CD4-positive, alpha-beta T cell treated with Interleukin-4 for 1 hour (primary cell): ENCODE measurements at places on chromosomes 11 and 22.

DNA sequence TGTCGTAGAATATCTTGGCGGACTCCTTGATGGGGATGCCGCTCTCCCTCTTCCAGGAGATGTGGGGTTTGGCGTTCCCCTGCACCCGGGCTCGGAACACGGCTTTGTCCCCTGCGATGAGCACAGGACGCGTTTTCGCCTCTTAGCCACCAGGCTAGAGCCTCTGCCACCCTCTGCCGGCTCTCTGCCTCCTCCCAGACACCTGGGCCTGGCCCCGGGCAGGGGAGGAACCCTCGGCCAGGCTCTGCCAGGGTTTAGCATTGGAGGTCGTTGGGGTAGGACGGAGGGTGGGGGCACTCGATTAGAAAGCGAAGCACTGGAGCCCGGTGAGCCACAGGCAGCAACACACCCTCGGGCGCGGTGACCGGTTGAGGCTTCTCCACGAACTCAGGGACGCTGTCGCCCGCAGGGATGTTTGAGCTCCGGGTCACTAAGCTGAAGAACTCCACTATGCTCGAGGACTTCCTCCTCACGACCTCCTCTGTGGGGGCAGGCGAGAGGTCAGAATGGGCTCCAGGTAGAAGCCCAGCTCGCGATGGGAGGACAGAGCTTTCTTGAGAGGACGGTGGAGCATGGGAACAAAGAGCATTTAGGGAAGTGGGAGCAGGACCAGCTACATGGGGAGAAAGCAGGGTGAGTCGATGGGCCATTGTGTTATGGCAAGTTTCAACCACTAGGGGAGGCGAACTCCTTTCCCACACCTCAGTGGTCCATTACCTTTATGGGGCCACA lies 4.3 kb downstream of the IGSF22 start:
- DNase-seq, result peak; percentile 50

DNA sequence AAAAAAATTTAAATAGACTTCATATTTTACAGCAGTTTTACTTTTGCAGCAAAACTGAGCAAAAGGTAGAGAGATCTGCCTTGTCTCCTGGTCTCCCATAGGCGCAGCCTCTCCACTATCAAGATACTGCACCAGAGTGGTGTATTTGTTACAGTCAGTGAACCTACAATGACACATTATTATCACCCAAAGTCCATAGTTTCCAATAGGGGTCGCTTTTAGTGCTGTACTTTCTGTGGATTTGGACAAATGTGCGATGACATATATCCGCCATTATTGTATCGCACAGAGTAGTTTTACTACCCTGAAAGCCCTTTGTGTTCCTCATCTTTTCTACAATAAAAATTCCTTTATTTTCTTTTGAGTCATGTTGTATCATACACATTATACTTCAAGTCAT lies 153.2 kb upstream of the CCDC179 start:
- DNase-seq, result no peak

DNA sequence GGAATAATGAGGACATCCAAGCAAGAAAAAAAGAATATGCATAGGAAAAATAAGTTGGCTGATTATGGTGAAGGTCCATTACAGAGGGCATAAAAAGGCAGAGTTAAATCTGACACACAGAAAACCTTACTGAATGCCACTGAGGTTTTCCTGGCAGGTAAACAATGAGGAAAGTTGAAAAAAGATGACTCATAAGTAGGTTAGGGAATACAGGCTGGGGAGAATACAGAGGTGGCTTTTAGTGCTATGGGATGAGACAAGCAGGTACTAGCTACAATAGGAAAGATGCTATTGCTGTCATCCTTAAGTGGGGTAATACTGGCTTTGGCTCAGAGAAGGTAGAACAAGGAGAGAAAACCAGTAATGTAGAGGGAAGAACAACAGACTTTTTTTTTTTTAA lies 44.7 kb downstream of the CSTF3 start:
- DNase-seq, result no peak

GRCh38 chr22:24099666-24100065 lies 81.6 kb upstream of the SUSD2 start:
- DNase-seq, result no peak

GRCh38 chr11:115939104-115939730 lies 435.0 kb upstream of the CADM1 start:
- DNase-seq, result no peak

GRCh38 chr11:37230865-37231264 lies 632.8 kb upstream of the RAG2 start:
- DNase-seq, result no peak
